Activated T-cell treated with anti-CD3 and anti-CD28 coated beads, Interleukin-2, amount 50 U/mL, for 1 hour (primary cell): ENCODE measurements at places on chromosomes 5 and 9.

GRCh38 chr5:174008922-174009321 is 20.0 kb downstream of the C5orf47 start:
- no peak for DNase-seq

GRCh38 chr5:99815-100214 is 7.8 kb downstream of the PLEKHG4B start:
- no peak for DNase-seq

- DNase-seq, result no peak
These were observed 11.5 kb upstream of the PRRX2 start for GRCh38 chr9:129653823-129654553.

DNA sequence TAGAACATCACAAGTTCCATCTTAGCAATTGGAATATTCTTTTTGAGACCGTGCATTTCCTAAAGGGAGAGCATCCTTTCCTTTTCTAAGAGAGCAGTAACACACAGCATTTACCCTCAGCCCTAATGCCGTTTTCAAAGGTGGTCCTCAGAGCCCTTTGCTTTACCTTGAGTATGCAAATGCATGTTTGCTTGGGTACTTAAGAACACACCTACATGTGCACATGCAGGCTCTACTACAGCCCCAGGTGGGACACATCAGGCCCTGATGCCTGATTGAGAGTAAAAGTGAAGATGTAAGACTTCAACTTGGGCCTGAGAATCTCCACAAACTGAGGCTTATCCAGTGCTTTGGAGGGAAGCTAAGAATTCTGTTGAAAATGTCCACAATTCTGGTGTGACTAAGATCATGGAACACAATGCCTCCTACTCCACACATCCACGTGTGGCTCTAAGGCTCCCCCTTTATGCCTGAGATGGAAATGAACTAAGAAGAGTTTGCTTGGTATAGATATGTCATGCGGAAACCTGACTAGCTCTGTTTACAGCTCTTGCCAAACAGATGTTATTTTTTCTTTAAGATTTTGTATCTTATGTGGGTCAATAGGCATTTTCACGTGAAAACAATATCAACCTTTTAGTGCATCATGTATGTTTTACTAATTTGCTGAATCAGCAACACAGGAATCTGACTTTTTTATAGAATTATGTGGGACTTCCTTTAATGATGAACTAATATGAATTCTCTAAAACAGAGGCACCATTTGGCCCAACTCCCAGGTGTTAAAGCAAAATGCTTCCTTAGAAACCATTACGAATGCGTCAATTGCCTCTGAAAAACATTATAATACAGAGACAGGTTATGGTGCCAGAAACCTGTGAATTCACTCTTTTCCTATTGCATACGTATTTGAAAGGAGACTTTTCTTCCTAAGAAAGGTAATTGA is 48.9 kb upstream of the SLC2A8 start:
- no peak for DNase-seq

GRCh38 chr5:135376961-135377624 is 21.9 kb downstream of the MACROH2A1 start:
- DNase-seq, result no peak

- no peak for DNase-seq
These were observed 25.6 kb downstream of the POLR1E start for GRCh38 chr9:37511016-37512010.

DNA sequence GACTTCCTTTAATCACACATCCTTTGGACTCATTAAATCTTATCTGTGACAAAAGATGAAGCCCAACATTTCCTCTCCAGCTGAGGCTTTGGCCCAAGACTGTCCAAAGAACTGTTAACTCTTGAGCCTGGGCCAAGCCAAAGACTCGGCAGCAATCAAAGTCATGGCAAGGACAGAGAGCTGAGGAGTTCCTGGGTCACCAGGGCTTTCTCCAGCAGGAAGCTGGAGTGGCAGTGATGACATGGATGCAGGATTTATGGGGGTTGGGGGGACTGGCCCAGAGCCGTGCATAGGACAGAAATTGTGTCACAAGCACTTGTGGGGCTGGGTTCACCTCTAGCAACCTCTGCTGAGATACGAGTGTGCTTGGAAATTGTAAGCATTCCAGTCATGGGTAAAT is 440.3 kb downstream of the PLK2 start:
- DNase-seq, result no peak

DNA sequence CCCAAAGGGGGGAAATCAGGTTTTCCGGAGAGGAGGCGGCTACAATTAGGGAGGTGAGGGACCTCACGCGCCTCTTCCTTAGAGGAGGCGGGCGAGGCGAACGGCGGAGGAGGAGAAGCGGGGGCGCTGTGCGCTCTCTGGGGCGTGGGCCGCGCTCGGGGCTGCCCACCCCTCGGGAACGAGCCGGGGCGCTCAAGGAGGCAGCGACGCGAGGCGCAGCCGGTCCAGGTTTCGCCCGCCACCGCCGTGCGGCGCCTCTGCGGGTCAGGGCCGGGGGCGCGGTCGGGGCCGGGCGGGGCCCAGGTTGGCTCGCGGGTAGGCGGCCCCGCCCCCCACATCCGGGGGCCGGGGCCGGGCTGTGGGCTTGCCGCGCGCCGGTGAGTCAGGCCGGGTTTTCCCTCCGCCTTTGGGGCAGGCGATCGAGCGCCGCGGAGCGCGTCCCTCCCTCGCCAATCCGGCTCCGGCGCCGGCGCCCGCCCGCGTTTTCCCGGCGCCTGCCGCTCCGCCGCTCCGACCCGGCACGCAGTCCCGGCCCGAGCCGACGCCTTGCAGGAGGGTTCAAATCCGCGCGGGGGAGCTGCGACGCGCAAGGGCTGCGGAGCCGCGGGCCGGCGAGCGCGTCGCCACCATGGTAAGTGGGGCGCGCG is at the start of gene N4BP3:
Gene N4BP3, plus strand, starts transcription at position 392 of the 647 bp plus-strand sequence. CDS start 6,052 bp downstream, outside the sequence.
- peak; percentile 85 for DNase-seq

DNA sequence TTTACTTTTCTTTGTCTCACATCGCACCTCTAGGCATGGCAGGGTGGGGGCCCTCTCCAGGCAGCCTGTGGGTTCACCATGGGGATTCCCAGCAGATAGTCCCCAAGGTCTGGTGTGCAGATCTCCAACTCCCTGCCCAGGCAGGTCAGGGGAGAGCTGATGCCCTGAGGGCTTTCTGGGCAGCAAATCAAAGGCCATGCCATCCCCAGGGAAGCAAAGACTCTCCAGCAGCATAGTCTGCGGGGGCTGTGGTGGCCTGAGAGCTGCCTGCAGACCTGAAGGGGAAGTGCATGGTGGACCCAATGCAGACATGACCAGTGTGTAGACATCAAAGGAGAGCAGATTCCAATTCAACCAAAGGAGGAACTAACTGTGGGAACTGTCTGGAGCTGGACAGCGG is 7.7 kb downstream of the NEURL1B start:
- no peak for DNase-seq

DNA sequence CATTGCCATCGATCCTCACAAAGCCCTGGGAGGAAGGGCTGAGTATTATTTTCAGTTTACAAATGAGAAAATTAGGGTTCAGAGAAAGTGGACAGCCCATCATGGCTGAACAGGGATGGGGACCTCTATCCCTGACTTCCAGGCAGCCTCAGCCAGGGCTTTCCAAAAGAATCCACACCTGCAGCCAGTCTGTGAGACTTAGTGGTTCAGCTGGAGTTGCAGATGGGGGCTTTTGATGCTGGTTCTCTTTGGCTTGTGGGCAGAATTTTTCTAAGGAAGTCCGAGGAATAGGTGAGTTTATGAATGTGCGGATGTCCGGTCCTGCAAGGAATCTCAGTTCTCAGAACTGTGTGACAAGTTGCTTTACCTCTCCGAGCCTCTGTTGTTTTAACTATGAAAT is 138.1 kb downstream of the RGS3 start:
- no peak for DNase-seq

- DNase-seq, result no peak
These were observed 1.7 kb downstream of the UBE2QL1 start for GRCh38 chr5:6450319-6450833.

GRCh38 chr5:133083901-133084300 is 32.1 kb downstream of the HSPA4 start:
- DNase-seq, result no peak

- no peak for DNase-seq
These were observed 32.9 kb downstream of the HOMER1 start for GRCh38 chr5:79480991-79481390.

DNA sequence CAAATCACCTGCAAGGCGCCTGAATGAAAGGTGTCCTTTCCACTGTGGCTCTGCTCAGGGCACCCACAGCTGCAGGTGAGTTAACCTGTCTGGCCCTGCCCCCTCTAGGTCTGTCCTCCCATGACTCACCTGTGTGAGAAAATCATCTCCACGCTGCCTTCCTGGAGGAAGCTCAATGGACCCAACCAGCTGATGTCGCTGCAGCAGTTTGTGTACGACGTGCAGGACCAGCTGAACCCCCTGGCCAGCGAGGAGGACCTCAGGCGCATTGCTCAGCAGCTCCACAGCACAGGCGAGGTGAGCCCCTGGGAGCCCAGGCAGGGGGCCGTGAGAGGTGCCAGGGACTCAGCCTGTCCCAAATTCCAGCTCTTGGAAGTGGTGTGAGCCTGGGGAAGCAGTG is 23.0 kb upstream of the CTSL start:
- DNase-seq, result no peak

- DNase-seq, result no peak
These were observed 158.1 kb downstream of the SIL1 start for GRCh38 chr5:139040081-139040480.

DNA sequence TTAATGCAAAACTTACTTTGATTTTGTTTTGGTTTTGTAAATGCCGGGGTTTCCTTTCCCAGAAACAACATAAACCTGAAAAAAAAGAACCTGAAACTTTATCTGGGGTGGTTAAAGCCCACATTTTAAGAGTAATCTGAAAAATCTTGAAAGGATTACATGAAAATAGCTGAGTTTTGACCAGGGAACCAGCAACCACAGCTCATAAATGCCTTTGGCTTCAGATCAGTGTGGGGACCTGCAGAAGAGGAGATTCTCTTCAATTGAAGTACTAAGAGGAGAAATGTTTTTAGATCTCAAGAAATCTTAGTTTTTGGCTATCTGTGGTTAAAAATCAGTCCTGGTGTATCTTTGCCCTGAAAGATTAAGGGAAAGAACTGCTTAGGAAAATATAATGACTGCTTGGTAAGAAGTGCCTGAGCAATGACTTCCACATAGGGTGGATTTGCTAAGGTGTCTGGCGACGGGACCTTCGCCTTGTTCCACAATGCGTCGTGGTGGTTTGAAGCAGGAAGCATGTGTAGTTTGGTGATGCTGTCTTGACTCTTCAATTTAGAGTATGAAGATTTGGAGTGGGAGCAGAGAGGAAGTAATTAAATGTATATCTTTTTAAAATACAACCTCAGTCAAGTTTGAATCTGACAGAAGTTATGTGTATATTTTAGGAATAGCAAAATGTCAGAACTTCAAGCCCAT is 186.5 kb downstream of the MAN2A1 start:
- DNase-seq, result no peak

DNA sequence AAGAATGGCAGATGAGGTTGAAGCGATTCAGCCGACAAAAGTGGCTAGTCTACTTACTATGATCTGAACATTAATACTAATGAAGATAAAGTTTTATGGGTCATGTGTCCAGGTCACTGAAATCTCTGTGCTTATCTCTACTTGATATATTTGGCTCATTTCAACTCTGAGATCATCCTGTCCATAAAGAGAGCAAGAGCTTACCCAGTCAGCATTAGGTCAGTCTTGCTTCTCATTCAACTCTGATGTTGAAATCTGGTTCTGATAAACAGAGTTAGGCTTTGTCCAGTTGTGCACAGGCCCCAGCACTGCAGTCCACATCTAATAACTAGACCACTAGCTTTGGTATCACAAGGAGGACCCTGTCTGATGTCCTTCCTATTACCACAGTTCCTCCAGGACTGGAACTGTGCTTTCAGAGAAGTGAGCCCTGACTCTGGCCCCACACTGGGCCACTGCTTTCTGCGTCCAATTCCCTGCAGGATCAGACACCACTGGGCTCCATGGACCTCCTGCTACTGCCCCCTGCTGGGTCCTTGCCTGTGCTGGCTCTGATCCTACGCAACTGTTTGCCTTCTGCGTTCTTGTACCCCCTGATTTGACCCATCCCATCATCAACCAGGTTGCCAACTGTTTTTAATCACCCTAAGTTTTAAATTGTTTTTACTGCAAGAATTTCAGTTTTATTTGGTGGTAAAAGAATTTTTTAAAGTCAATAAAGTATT is 23.7 kb upstream of the FAM120A start:
- DNase-seq, result no peak

DNA sequence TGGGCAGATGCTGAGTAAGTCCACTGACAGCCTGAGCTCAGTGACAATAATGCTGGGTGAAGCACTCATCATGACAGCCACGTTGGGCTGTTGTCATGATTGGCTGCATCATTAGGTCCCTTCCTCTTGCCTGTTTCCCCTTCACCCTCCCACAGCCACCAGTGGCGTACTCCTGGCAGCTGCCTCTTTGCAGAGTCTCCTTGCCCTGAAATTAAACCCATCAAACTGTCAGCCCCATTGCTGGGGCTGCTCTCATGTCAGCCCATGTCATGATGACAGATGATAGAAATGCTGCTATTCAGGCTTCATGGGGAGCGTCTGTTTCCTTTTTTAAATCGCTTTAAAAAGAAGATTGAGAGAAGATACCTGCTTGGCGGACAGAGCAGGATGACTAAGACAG is 327.4 kb downstream of the AGTPBP1 start:
- DNase-seq, result no peak

GRCh38 chr5:110913221-110913620 is 158.3 kb upstream of the TSLP start:
- no peak for DNase-seq

GRCh38 chr5:79774171-79774854 is 84.7 kb downstream of the CMYA5 start:
- DNase-seq, result no peak

- no peak for DNase-seq
These were observed 15.0 kb upstream of the IL12B start for GRCh38 chr5:159345336-159345735.

- no peak for DNase-seq
These were observed 4.6 kb upstream of the CTNNA1 start for GRCh38 chr5:138748630-138749081.

- no peak for DNase-seq
These were observed 74.0 kb downstream of the COL27A1 start for GRCh38 chr9:114229295-114229694.

GRCh38 chr5:141603923-141604717 is 14.7 kb downstream of the DIAPH1 start:
- DNase-seq, result no peak

GRCh38 chr5:66143473-66144073 is 527 bp upstream of the SREK1 start:
- DNase-seq, result no peak

DNA sequence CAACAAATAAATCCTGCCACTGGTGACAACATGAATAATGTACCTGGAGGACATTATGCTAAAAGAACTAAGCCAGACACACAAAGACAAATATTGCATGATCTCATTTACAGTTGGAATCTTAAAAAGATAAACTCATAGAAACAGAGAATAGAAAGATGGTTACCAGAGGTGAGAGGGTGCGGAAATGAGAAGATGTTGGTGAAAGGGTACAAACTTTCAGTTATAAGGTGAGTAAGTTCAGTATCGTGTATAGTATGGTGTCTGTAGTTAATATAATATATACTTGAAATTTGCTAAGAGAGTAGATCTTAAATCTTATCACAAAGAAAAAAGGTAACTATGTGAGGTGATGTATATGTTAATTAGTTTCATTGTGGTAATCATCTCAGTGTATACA is 63.3 kb downstream of the PRRC1 start:
- no peak for DNase-seq

- no peak for DNase-seq
These were observed 234.9 kb upstream of the TRIM32 start for GRCh38 chr9:116452227-116452626.
